ENCODE measurements at places on chromosomes 6 and 20.

DNA sequence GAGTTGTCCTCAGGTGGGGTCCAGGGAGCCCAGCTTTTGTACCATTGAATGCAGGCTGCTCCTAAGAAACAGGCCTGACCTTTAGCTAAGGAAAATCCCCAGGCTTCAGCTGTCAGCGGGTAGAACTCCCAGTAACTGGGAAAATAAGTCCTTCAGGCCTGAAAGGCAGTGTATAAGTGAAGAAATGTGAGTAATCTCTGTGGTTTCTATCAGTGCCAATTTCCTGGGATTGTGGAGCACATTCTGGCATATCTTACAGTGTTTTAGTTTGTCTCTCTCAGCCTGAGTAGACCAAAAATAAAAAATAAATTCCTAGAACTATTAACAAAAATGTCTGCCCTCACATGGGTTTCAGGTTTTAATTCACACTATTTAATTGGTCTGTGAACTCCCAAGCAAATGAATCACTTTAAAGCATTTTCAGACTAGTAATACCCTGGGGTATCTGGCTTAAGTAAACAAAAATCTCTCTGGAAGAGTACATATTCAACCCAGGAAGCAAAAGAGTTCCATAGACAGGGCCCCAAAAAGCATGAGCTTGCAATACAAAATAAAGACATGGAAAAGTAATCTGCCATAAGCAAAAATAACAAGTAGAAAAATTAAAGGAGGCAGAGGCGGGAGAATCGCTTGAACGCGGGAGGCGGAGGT is 566.2 kb upstream of the NOX3 start:
- no peak for DNase-seq

DNA sequence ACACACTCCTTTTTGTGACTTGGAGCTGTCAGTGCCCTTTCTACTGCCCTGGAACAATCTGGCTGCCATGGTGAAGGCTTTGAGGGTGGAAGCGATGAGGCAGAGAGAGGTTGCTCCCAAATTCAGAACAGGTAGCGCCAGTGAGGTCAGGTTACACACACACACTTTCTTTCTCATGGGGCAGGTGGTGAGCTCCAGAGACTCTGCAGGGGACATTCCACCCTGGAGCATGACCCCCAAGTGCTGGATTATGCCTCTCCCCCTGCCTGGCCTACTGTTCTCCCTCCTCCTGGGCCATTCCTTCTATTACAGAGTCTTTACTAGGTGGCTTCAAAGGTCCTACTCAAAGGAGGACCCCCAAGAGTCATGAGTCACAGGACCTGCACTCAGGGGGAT is 98.0 kb downstream of the EYA2 start:
- DNase-seq = peak; percentile 19

GRCh38 chr6:116036075-116036773 is 24.5 kb downstream of the FRK start:
- DNase-seq = no peak

DNA sequence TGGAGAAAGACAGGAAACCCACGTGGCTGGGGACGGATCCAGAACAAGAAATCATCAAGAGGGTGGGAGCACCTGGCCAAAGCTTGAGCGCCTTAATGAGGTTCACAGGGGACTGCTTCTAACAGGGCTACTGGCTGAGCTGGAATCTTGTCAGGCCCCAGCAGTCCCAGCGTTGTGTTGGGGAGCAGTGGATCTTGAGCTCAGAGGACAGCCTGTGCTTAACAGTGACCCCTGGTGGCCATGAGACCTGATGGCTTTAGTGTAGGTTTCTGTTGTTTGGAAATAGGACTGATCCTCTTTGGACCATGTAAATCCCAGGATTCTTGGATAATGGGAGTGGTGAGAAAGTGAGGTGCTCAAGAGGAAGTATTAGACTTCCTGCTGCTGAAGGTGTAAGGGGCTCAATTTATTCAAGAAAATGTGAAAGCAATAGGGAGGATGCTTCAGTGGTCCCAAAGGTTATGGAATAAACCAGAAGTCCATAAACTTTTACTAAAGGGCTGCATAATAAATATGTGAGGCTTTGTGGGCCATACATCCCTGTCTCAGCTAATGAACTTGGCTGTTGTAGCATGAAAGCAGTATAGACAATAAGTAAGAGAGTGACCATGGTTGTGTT is 216.2 kb downstream of the NFATC2 start:
- DNase-seq = no peak

- DNase-seq = no peak
Observed at GRCh38 chr6:9999796-10000195, 415.1 kb downstream of the TFAP2A start.

DNA sequence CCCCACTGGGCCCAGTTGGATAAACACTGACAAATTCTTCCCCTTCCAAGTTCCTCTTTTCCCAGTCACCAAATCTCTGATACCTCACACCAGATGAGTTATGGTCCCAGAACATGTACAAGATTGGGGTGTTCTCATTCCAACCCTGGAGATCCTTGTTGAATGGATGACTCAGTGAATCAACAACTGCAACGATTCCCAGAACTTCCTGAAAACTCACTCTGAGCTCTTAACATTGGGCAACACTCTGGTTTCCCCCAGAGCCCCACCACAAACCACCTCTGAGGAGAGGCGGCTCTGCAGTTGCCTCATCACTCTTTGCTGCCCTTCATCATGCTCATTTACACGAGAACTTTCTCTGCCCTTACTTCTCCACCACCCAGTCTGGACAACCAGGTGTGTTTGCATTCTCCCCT is 115.2 kb downstream of the MRPL14 start:
- peak; percentile 57 for DNase-seq

DNA sequence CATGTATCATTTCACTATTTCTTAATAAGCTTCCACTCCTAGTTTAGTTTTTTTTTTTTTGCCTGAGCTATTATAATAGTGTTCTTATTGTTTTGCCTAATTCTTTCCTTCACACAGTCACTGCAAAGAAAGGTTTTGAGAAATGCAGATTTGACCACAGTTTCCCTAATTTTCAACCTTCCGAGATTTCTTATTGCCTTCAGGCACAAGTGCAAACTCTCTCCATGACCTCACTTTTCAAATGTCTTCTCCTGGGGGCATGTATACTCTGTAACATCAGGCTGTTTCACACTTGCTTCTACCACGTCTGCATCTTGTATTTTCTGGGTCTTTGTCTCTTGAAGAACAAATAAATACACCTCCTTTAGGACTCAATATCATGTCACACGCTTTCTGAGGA is 339.0 kb upstream of the CITED2 start:
- DNase-seq = no peak

- no peak for DNase-seq
Observed at GRCh38 chr20:8777911-8778310, 291.0 kb upstream of the PLCB4 start.

- no peak for DNase-seq
Observed at GRCh38 chr6:37623666-37624065, 74.0 kb downstream of the MDGA1 start.

DNA sequence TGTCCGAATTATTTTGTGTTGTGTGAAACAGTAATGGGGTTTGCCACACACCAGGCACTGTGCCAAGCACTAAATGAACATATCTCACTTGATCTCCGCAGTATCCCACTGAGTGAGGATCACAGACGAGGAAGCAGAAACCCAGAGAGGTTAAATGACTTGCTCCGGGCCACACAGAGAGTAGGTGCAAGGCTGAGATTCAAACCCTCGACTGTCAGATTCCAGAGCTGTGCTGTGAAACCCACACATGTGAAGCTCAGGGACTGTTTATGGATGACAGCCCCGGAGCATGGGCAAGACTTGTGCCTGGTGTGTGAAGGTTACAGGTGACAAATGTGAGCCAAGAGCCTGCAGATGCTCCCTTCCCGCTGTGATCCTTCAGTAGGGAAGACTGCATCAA is 87.8 kb upstream of the SIRPA start:
- DNase-seq = no peak

DNA sequence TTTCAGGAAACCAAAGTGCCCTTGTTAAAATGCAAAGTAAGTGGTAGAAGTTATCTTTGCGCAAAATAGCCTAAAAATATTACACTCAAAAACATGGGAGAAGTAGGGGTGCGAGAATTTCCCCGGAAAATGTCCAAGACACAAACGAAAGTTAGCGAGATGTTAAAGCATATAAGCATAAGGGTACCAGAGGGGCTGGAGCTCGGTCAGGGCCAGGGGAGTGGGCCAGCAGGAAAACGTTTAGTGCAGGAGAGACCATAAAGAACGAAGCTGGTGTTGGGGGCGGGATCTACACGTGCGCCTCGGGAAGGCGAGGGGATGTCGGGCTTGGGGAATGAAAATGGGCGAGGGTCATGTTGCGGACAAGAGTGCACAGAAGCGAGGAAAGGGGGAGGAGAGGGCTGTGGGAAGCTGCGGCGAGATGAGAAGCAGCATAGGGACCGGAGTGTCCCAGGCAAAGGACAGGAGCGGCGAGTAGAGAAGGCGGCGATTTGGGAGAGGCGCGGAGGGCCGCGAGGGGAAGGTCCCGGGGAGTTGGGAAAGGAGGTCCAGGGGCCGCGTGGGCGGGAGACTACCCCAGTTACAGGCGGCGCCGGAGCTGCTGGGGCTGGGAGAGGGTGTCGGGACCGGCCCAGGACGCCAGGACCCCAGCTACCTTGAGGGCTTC is 600 bp downstream of the XPO5 start:
- DNase-seq = no peak

DNA sequence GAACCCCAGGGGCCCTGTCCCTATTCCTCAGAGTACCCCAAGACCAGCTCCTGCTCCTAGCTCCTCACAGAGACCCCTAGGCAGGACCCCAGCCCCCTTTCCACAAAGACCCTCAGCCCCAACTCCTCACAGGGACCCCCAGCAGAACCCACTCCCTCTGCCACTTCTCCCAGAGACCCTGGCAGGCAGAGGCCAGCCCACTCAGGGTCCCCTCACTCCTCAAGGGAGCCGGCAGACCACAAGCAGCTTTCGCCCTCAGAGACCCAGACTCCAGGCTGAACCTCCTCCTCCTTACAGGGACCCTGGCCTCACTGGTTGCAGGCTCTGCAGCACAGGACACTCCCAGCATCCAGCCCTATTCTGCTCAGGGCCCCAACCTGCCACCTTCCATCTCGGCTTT is 575 bp downstream of the SLC44A4 start:
- DNase-seq = no peak

DNA sequence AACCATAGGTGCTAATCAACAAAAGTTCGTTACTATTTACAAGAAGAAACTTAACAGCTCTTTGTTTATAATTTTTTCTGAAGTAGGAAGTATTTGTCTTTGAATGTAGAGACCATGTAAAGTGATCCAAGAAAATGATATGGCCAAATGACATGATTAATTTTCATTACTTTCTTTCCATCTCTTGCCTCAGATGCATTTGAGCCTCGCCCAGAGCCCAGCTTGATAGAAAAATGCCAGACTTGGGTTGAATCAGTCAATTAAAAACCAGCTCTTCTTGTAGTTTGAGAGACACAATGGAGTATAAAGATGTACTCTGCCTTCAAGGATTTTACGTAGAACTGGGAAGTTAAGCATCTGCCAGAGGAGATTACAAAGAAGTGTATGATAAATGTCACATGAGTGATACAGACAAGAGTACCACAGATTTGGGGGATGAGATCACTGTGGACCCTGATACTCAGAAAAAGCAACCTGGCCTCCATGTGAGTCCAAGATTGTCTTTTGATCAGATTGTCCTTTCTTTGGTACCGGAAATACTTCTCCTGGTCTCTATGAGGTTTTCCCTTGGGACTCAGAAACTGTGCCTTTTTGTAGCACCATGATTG is 92.5 kb upstream of the SUPT3H start:
- DNase-seq = no peak

GRCh38 chr6:131073577-131073976 is 10.5 kb upstream of the EPB41L2 start:
- DNase-seq = no peak

DNA sequence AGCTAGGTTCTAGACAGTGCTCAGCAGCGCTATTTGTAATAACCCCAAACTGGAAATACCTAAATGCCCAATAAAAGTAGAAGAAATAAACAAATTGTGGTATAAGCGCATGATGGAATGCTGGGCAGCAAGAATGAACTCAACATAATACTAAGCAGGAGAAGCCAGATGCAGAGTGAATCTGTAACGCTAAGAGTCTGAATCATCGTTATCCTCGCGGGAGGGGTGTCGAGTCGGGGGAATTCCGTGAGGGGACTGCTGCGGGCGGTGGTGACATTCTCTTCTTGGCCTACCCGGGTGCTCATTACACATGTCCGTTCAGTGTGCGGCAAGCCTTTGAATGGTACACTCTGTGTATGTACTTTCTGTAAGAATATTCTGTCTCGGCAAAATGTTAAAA is 83.7 kb downstream of the SULF2 start:
- DNase-seq = no peak

GRCh38 chr20:13690943-13691342 is 52.2 kb upstream of the TASP1 start:
- no peak for DNase-seq

- peak; percentile 41 for DNase-seq
Observed at GRCh38 chr20:51366155-51366886, 176.2 kb downstream of the NFATC2 start.

DNA sequence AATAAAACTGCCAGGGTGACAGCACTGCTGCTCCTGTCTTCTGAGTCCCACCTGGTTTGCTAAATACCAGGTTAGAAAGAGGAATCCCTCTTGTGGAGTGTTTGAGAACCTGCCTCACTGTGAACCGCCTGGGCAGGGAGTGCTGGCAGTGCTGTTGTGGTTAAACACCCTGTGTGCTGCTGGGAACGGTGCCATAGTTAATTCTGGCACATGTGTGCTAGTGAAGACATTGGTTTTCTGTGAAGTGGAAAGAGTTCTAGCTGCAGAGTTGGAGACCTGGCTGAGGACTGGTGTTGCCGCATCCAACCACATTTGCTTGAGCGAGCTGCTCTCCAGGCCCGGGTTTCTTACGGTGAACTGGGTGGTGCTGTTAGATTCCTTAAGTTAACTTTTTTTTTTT is 72.7 kb downstream of the IGF2R start:
- no peak for DNase-seq

DNA sequence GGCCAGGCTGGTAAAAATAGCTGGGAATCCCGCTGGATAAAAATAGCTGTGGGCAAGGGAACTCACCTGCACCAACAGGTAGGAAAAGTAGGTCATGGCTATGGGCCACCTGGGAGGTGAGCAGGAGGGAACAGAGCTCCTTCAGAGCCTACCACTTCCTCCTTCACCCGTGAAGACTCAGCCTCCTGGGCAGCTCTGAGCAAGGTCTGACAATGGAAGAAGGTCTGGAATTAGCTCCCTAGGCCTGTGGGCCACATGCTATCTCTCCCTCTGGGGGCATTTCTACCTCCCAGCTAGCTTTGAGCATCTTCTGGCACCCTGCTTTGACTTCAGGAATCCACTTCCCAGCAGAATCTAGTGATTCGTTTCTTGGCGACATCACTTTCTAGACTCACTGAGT is 153.9 kb downstream of the MRPL14 start:
- DNase-seq = no peak

- no peak for DNase-seq
Observed at GRCh38 chr6:126180585-126180984, 159.3 kb upstream of the CENPW start.

DNA sequence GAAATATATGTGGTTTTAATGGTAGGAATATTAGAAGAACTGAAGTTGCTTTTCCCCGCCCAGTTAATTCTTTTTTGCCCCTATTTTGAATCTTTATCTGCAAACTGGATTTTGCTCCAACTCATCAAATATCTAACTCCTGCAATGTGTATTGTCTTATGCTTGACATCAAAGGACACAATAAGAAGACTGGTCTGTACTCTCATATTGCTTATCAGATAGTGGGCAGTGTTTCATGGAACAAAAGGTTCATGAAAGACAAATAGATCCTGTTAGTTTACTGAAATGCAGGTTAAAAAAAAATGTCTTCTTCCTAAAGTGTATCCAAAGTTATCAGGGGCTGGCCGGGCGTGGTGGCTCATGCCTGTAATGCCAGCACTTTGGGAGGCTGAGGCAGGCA is 27.7 kb upstream of the GTF3C6 start:
- no peak for DNase-seq
